Activated T-helper 1 cell treated with Interleukin-2 at 50 U/mL for 16 hours (primary cell): ENCODE measurements at places on chromosomes 1 and 21.

DNA sequence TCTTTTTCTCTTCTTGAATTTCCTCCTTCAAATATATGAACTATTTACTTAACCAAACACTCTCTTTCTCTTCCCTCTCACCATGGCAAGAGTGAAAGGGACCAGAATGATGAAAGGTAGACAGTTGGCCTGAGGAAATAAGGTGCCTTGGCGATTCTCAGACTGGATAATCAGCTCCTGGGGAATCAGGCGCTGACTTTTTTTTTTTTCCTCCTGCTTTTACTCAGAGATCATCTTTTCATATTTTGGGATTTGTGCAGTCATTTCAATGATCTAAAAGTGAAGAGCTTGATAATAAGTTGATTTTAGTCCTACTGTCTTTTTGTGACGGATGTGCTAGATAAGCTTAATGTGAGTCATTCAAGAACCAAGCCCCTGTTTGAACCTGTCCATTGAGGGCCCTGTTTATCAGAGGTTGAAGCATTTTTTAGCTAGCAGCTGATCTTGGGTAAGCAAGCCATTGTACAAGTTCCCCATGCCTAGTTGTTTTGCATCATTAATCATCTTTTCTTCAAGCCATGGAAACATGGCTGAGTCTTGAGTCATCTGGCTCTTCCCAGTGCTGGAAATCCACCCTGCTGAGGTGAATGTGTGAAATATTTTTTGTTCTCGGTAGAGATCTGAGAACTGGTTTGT lies 40.8 kb downstream of the ITSN1 start:
- DNase-seq: no peak

DNA sequence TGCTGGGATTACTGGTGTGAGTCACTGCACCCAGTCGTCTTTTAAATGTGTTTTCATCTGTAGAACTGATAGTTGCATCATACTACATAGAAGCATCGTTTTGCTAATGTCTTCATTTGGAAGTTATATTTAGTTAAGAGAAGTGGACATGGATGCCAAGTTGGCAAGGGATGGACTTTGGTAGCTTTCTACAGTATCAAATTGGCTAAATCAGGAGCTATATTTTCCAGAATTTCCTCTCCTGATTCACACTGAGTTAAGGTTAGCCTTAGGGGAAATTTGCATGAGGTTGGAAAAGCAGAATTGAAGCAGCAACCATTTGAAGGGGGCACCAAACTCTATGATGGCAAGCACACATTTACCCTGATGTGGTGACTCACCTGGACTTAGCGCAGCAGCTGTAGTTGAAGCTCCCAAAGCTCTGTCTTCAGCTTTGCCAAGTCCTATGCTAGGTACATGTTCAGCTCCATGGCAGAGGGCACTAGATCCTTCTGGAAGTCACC lies 43.9 kb downstream of the DUSP10 start:
- no peak for DNase-seq

DNA sequence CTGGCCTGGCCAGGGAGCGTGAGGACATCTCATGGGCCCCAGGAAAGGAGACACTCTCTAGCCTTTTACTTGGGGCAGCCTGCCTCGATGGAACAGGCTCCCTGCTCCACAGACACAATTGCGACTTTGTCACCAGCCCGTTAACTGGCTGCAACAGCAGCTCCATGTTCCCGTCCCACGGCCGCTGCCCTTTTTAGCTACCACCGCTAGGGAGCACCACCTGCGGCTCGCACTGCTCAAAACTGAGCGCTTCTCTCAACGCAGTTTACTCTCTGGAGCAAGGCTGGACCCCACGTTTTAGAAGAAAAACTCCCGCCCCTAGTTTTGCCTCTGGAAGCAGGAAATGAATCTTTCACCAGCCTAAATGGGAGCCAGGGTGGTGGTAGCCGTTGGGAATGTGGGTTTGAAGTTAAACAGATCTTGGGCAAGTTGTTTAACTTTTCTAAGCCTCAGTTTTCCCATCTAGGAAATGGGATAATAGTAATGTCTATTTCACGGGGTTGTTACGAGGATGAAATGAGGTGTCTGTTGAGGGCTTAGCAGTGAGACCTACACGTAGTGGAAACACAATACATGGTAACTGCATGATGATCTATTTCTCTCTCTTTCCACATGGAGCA lies 3.5 kb upstream of the LRRC38 start:
- no peak for DNase-seq

DNA sequence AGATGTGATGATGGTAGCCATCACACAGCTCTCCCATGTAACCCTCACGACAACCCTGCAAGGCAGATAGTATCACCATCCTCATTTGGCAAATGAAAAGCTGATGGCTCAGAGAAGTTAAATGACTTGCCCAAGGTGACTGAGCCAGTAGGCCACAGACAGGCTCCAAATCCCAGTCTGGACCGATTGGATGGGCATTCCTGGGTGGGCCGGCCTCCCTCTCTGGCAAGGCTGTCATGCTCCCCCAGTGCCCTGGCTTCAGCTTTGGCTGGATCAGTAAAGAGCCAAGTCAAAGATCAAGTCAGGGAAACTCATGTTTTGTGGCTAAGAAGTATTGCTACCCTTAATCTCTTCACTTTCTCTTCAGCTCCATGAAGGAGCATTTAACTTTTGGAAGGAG lies 41.2 kb downstream of the CDCP2 start:
- no peak for DNase-seq

DNA sequence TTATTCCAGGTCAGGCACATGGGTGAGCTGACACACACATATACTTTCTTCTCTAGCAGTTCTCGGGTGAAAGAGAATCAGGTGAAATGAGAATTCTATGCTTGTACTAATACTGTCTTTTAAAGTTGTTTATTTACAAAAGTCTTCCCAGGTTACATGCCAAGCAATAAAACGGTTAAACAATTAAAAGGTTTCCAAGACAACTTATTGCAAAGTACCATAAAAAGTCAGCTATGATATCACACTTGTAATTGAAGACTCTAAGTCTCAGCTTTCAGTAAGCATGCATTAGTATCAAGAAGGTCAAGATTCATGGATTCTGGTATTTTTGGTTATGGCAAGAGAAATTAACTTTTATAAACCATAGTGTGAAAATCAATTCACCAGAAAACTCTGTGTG lies 171.4 kb downstream of the PDE4B start:
- no peak for DNase-seq

- DNase-seq: no peak
Observed at GRCh38 chr1:48182439-48182838, 40.1 kb upstream of the SLC5A9 start.

DNA sequence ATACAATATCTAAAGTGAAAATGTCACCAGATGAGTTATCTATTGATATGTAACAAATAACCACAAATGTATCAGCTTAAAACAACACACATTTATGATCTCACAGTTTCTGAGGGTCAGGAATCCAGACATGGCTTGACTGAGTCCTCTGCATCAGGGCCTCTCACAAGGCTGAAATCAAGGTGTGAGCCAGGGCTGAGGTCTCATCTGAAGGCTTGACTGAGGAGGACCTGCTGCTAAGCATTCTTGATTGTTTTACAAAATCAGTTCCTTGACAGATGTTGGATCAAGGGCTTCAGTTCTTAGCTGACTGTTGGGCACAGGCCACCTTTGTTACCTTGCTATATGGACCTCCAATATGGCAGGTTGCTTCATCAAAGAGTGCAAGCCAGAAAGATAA lies 483.7 kb downstream of the CAMTA1 start:
- no peak for DNase-seq

GRCh38 chr1:65319754-65320153 lies 10.4 kb downstream of the DNAJC6 start:
- DNase-seq: no peak

DNA sequence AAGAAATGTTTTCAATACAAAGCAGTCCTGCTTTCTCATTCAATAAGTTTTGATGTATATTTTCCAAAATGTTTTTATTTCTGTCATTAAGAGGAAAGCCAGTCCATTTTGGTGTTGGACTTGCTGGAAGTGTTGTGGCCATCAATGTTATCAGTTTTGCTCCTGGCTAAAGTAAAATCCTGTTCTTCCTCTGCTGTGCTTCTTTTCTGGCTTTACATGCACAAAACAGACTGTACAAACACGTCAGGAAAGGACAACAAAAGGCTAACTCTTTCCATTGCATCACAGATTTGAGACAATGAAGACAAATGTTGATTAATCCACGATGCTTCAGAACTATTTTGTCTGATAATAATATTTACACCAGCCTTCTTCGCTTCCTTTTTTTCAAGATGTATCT lies 735.4 kb downstream of the LTN1 start:
- no peak for DNase-seq

DNA sequence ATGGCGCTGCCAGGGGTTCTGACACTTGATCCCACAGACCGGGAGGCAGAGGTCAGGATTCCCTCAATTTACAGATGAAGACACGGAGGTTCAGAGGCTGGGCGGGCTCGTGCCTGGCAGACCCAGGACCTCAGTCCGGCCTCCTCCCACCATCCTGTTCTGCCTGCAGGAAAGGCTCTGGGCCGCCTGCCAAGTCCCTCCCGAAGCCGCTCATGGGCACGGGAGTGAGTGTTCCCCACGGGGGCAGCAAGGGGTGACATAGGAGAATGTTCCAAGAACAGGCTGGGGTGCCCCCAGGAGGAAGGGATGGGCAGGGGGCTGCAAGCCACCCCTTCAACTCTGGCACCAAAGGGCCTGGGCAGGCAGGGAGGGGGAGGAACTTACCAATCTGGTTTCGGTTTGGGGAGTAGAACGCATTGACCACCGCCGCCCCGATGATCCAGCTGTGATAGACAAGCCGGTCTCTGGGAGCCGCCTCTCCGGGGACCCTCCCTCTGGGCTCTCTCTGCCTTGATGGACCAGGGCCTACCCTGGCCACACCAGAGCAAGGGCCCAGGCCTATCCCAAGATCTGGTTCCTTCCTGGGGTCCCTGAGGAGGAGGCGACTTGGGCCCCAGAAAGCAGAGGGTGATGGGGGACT lies 7.5 kb downstream of the PRXL2B start:
- no peak for DNase-seq

DNA sequence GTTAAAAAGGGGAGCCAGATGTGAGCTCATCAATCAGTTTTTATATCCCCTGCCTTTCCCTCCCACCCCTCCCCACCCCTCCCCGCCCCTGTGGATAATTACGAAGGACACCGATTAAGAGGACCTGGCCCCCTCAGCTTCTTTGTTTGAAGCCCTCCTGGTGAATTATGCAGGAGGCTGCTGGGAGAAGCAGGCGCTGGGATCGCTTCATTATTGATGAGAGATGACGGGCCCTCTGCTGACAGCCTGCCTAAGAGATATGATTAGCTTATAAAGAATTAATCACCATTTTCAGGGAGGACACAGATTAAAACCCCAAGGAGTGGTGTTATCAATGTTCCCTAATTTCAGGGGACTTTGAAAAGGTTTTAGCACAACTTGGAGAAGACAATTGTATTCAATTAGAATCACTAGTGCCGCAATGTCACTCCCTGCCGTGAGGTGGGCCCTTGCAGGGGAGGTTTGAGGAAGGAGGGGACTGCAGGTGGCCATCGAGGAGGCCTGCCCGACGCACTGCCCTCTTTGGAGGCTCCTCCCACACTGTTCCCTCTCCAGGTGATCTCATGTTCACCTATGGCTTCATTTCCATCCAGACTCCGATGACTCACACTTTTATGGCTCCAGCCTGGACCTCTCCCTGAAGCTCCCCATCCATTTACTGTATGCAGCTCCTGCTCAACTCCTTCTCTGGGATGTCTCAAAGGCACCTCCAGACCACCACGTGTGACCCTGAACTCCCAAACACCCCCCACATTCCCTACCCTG lies 67.0 kb upstream of the KLHDC7A start:
- DNase-seq: no peak

GRCh38 chr1:159958719-159959380 lies 4.8 kb upstream of the SLAMF9 start:
- DNase-seq: no peak

- DNase-seq: no peak
Observed at GRCh38 chr1:208303743-208304712, 59.8 kb upstream of the PLXNA2 start.

- no peak for DNase-seq
Observed at GRCh38 chr1:1616838-1617237, 1.5 kb downstream of the MIB2 start.

DNA sequence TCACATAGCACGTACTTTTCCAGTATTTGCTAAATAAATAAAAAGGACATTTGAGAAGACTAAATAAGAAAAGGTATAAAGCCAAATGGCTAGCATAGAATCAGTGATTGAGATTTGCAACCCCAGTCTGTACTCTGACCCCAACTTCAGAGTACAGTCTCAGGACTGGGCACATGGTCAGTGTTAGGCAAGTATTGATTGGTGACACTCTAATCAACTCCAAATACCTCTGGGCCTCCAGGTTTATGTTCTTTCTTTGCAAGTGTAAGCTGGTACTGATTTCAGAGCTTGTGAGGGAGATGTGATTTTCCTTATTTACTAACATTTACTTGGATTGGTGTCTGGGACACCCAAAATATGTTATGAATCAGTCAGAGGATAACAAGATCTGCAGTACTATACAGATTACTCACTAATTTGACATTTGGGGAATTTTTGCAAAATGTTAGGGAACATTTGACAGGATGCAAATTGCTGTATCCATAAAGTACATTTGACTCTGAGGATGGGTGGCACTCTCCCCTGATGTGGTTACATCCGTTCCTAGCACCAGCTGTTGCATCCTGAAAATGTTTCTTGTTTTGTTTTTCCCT lies 34.2 kb downstream of the LMO4 start:
- DNase-seq: no peak

DNA sequence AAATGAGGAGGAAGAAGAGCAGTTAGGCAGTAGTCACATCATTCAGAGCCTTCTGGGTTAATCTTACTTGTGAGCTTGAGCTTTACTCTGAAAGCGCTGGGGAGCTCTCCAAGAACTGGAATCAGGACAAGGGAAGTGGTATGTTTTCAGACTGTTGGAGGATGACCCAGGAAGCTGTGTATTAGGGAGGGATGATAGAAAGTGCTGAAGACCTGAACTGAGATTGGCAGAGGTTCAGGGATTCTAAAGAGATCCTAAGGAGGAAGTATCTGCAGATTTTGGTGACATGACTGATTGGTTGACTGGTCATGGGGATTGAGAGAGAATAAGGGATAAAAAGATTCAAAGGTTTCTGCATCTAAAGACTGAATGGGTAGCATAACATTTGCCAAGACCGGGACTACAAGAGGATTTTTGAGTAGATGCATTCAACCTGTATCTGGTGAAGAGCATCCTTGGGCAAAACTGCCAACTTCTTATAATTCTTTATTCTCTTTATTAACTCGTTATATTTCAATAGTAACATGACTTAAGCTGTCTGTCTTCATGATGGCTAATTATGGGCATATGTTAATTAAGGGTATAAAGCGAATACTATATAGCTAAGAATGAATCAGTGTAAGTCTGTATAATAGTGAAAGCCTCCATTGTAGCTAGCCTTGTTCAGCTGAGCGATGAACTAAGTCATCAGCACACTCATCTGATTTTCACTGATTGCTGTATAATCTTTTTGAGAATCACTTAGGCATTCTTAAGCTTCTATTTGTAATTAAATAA lies 41.8 kb downstream of the XCL1 start:
- no peak for DNase-seq

- peak; percentile 75 for DNase-seq
Observed at GRCh38 chr1:172662464-172663109, 3.7 kb downstream of the FASLG start.

GRCh38 chr1:177106614-177107365 lies 57.7 kb downstream of the ASTN1 start:
- DNase-seq: no peak

DNA sequence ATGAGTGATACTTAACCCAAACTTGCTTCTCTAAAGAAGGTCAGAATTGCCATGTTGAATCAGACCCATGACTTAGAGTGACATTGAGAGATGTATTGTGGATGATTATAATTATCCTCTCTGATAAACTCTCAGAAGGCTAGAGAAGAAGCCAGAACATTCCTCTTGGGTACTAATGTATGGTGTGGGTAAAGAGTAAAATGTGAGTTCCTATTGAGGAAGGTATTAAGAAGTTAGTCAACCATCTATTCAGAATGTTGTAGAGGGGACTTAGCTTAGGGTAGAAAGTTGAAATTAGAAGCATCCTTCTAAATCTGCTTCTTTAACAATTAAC lies 7.3 kb downstream of the GMEB1 start:
- no peak for DNase-seq
